Activated naive CD4-positive, alpha-beta T cell (primary cell): ENCODE measurements at places on chromosomes 2 and 18.

DNA sequence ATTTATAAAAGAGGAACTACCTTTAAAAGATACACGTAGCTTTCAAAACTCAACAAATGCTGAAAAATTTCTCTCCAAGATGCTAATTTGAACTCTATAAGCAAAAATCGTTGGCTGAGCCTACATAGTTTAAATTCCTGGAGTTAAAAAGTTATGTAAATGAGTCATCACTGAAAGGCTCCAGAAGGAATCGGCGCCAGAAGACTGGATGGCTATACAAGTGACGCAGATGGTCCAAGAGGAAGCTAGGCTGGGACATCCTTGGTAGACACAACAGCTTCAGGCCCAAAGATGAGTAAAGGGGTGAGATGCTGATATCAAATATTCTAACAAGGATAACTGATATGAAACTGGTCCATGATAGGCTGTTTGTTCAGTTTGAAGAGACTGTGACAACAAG, 22.8 kb upstream of the DNAH6 start:
- DNase-seq = no peak

DNA sequence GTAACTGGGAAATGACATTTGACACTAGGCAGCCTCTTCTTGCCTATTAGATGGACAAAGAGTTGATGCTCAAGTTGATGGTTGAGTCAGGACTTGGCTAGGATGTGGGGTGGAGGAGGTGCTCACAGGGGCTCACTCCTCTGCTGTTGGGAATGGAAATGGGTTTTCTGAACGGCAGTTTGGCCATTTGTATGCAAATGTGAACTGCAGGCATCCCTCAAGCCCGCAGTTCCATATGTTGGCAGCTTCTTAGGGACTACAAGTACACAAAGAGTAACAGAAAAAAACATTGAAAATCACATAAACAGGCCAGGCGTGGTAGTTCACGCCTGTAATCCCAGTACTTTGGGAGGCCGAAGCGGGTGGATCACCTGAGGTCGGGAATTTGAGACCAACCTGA, 80.8 kb downstream of the INPP5D start:
- no peak for DNase-seq

DNA sequence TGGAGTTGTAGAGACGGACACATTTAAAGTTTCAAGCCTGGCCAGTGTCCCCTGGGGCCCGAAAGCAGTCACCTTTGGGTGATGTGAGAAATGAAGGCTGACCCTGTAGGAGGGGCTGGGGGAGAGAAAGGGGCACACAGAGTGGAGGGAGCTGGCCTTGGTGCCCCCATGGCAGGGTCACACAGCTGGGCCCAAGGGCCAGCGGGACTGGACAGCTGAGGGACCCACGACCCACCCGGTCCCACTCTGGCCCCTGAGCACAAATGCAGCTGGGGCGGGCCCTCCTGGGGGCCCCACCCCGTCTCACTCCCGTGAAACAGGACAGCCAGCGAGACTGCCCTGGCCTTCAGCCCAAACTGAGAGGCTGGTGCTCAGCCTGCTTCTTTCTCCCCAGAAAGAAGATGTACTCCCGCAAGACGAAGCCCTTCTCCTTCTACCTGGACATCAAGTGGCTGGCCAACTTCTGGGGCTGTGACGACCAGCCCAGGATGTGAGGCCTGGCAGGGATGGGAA, 6.1 kb downstream of the AGXT start:
- no peak for DNase-seq

DNA sequence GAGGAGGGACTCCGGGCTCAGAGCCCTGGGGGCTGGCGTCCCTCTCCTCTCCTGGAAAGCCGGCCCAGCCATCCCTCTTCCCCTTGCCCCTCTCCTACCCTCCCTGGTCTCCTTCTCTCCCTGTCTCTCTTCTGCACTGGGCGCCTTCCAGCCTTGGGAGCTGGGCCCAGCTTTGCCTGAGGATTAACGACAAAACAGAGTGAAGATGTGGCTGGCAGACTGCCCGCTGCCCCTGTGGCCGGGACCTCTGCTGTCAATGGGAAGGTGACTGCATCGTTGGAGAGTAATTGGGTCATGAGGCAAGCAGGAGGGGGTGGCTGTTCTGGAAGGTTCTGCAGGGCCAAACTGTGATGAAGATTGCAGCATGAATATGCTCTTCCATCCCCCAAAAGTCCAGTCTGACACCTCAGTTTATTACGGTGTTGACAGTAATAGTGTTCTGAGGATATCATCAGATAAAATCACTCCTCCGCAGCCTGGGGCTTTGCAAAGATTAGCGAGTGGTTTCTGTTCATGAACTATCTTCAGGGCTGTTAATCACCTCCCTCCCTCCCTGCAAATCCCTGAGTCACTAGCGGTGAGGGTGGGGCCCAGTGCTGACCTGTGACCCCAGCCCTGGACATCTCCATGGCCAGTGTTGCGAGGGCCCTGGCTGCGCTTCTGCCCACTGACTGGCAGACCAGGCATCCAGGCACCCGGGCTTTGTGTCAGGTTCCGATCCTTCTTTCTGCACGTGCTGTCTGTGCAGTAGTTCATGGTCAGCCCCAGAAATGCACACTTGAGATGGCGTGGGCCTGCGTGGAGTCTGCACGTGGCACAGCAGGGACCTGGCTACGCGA, 23.0 kb downstream of the RTP5 start:
- no peak for DNase-seq

GRCh38 chr2:226837334-226837733, 1.5 kb downstream of the RHBDD1 start:
- no peak for DNase-seq

GRCh38 chr2:99868260-99868659, 274.1 kb downstream of the AFF3 start:
- no peak for DNase-seq

- no peak for DNase-seq
Measured at GRCh38 chr2:152036611-152037469, 62.0 kb downstream of the CACNB4 start.

GRCh38 chr18:73639788-73640187, 507.8 kb downstream of the FBXO15 start:
- no peak for DNase-seq

GRCh38 chr18:31102025-31102684, at the start of gene DSC2:
DSC2 (minus strand) TSS chr18:31102421; CDS start chr18:31101971, 450 bp downstream.
- DNase-seq = no peak

DNA sequence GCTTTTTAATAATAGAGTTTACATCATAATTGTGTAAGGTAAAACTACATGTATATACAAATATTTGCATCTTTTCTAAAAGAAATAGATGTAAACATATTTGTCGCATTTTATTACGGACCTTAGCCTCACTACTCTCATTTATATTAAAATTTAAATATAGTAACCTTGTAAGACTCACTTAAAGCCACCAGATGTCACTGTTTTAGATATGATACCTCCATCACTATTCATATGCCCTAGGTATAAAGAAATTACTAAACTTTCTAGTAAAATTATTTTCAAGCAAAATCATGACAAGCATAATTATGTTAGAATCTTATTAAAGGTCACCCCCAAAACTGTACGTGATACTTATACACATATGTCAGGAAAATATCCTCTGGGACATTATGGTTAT, 674.3 kb upstream of the REG3G start:
- no peak for DNase-seq

- no peak for DNase-seq
Measured at GRCh38 chr2:97656129-97656755, 7.6 kb downstream of the ACTR1B start.

DNA sequence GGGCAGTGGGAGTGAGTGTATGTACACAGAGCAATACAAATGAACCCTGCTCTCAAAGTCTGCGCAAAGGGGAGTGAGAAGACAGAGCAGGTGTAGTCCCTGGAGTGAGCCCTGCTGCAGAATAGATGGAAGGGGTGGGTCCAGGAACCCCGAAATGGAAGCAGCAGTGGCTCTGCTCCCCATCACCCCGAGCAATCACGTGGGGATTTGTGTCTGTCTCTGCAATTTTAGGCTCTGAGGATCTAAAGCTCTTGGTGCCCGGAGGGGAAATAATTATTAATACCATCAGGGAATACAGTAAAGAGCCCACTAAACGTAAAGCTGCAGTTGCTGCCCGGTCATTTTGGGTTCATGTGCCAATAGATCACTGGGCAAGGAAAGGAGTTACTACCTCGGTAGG, 118.3 kb downstream of the LPIN1 start:
- no peak for DNase-seq

DNA sequence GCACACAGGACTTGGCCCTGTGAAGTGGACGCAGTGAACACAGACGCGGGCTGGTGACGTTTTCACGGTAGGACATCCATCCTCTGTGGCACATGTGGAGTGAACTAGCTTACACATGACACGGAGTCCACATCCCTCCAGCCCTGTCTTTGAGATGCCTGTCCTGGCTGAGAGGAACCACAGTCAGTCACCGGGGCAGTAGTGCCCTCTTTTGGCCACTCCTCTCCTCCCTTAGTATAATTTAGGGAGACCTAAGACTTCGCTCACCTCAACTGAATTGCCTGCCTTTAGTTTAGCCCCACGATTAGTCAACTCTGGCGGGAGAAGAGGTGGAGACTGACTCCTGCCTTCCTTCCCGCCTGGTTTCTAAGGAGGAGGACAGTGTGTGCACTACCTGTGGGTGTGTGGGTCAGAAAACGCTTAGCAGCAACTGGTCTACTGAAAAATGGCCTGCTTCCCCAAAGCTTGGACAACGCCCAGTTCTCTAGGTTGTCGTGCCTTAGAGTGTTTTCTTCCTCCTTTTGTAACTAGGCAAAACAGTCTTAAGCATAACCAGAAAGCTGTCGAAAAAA, 70.6 kb downstream of the MBP start:
- DNase-seq = peak; percentile 15

- DNase-seq = no peak
Measured at GRCh38 chr2:43444989-43445645, 150.7 kb downstream of the THADA start.

GRCh38 chr2:204655101-204655500, 109.8 kb downstream of the PARD3B start:
- DNase-seq = no peak

DNA sequence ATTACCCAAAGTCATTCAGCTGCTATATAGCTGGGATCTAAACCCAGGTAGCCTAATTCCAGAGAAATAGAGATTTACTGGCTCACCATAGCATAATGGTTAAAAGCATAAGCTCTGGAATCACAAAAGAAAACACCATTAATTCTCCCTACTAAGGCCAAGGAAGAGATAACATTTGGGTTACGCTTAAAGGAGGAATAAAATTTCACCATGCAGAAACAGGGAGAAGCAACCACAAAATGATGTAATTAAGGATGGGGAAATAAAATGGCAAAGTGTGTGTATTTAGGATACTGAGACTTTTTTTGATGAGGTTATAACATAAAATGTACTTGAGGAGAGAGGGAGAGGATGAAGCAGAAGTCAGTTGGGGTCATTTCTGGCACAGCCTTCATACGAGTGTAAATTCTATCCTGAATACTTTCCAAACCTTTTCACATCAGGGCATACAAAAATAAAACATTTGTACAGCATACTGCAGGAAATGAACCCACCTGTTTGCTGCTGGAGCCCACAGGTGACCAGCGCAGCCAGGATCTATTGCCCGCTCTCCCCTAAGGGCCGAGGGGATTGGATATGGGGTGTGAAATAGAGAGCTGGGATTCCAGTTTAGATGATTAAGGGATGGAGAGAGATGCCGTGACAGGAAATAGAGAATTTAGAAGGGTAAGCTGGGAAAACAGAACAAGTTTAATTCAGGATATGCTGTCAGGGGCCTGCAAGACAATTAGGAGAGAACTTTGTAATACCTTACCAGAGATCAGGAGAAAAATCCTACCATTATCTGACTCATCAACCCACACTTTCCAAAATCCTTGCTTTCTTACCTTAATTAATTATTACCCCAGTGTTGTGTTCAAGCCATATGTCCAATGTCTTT, 43.8 kb upstream of the SERTAD2 start:
- no peak for DNase-seq

DNA sequence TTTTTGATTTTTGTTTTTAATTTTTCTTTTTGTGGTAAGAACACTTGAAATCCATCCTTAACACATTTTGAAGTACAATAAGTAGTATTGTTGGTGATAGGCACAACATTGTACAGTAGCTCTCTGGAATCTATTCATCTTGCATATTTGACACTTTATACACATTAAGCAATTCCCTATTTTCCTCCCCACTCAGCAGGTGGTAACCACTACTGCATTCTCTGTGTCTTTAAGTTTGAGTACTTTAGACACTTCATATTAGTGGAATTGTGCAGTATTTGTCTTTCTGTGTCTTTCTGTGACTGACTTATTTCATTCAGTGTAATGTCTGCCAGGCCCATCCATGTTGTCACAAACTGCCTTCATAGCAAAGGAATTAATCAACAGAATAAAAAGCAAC, 471.7 kb upstream of the CDH20 start:
- no peak for DNase-seq

GRCh38 chr2:192228685-192229084, 34.0 kb upstream of the TMEFF2 start:
- no peak for DNase-seq

- no peak for DNase-seq
Measured at GRCh38 chr2:9709539-9710285, 78.9 kb upstream of the YWHAQ start.

DNA sequence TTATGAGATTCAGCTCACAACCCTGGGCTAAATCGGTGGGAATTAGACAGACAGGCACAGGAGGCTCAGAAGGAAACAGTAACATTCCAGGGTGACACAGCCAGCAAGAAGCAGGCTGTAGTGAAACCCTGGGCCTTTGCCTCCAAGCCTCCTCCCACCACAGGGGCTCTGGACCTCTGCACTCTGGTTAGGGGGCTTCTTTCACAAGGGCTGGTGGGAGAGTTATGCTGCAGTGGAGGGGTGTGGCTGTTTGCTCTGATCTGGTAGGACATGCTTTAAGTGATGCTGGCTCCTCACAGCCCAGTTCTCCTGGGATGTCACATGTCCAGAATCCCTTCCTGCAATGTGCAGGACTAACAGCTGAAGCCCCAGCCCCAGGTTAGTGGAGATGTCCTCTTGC, 109.9 kb downstream of the TGFA start:
- DNase-seq = no peak

- DNase-seq = no peak
Measured at GRCh38 chr2:161107265-161107664, 53.0 kb upstream of the TANK start.

DNA sequence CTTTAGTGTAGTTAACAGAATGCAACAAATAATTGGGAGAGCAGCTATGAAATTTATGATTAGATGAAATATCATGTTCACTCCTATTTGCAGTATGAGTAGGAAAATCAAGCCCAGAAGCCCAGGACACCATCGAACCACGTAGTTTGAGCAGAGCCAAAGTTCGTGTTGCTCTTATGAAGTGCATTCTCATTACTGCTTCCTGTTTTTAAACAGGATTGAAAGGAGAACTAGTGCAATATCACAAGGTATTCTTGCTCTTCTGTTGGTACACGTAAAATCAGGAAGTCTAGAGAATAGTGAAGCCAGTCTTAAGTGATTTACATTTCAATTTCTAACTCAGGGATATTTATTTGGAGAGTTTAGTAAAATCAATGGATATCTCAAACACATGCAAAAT, 21.1 kb downstream of the ARHGAP15 start:
- no peak for DNase-seq

GRCh38 chr2:234425639-234426603, 71.0 kb downstream of the ARL4C start:
- DNase-seq = no peak

- DNase-seq = no peak
Measured at GRCh38 chr2:105910497-105911238, 166.0 kb downstream of the NCK2 start.

- no peak for DNase-seq
Measured at GRCh38 chr2:98457045-98457696, 12.5 kb downstream of the INPP4A start.
